Effector memory CD4-positive, alpha-beta T cell (primary cell): ENCODE measurements at places on chromosomes 1 and 21.

DNA sequence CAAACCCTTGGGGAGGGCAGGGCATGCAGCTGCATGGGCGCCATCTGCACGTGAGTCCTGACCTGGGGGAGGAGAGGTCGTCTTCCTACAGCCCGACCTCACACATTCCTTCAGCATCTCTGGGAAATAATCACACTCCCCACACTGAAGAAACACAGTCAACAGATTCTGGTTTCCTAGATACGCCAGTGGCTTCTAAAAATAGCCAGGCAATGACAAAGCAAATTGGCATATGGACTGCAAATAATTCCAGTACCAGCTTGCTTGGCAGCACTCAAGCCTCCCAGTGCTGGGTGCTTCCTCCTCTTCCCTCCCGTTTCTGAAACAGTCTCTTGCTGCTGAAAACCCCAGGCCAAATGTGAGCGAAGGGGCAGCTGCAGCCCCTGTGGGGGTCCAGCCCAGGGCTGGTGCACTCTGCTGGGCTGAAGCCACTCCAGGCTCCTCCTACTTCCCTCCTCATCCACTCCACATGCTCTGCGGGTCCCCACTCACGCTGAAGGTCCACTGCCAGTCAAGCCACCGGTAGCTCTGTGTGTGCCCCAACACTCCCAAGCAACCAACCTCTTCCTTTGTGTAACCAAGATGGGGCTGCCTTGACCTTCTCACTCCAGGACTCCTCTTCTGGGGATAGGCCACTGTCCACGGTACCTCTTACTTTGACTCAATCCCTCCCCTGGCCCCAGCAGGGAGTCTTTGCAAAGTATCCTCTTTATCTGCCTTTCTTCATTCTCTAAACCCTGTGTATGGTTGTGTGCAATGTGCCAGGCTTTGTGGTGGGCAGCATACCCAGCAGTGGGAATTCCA, 69.0 kb downstream of the KCND3 start:
- DNase-seq = no peak

DNA sequence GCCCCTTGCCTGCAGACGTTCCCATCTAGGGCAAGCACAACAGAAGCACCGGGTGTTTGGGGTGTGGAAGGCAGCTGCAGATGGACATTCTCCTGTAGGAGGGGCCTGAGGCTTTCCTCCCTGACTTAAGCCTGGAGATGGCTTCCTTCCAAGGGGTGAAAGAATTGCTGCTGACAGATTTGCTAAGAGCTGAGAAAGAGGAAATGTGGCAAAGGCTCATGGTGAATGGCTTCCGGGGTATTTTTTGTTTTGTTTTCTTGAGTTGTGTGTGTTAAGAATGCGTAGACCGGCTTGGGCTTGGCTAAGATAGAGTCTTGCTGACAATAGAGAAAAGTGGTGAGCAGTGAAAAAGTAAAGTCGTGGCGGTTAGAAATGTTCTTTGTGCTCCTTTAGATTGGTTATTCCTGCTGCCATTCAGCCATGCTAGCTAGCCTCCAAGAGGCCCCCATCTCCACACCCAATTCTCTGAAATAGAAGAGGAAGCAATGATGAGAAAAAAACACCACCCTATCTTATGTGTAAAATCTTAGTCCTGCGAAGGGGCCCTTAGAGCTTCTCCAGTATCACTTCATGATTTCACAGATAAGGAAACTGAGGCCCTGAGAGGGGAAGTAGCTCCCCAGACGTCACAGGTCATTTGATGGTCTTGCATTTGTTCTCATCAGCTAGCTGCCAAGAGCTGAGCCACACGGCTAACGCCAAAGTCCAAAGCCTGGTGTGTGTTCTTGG, 36.9 kb downstream of the EIF2D start:
- DNase-seq = peak; percentile 43

GRCh38 chr1:218368686-218369085, 23.6 kb downstream of the TGFB2 start:
- DNase-seq = no peak

GRCh38 chr1:180982422-180982821, 40.2 kb downstream of the STX6 start:
- DNase-seq = no peak

DNA sequence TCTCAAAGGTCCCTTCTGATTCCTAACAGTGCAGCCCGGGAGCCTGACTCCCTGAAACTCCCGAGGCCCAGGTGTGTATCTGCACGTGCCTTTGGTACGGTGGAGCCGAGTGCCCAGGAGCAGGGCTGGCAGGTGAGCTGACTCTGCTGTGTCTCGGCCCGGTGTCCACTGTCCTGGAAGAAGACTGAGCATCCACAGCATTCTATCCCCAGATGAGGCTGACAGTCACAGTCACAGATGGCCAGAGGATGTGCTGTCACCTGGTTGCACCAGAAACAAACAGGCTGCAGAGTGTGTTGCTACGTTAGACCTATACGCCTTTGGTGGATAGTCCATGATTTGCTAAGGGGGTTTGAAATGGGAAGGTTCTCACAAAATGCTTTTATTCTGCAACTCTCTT, 9.8 kb downstream of the ETV3L start:
- no peak for DNase-seq

- no peak for DNase-seq
Measured at GRCh38 chr1:10958614-10959013, 53.8 kb upstream of the TARDBP start.

DNA sequence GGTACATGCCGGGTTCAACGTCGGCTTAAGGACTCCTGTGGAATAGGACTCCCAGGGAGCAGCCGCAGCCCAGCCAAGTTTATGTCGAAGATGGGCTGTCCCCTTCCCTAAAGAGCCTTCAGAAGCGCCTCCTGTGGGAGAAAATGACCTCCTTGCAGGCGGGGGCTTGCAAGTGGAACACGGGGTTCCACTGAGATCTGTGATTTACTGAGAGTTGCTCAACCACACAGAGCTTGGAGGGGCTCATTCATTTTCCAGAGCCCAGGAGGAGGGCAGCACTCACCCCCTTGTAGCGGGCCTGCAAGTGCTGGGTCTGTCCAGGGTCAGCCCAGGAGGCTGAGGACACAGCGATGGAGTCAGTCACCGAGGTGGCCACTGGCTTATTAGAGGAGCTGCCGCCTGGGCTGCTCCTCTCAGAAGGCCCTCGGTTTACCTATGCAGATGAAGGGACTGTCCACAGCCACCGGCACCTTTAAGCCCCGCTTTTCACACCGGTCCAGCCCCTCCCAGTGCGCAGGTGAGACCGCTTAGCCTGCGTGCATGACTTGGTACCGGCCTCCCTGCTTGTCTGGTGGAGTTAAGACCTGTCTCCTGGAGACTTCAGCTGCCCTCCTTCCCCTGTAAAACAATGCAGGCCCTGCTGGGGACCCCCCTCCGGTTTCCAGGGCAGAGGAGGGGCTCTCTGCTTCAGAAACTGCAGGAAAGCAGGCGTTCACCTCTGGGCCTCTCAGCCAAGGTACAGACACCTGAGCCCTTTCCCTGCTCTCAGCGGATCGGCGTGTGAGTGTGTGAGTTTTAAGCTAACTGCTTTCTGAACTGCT, 57.5 kb downstream of the ATP5PO start:
- no peak for DNase-seq

GRCh38 chr21:28771790-28772501, 220.7 kb downstream of the LTN1 start:
- no peak for DNase-seq

DNA sequence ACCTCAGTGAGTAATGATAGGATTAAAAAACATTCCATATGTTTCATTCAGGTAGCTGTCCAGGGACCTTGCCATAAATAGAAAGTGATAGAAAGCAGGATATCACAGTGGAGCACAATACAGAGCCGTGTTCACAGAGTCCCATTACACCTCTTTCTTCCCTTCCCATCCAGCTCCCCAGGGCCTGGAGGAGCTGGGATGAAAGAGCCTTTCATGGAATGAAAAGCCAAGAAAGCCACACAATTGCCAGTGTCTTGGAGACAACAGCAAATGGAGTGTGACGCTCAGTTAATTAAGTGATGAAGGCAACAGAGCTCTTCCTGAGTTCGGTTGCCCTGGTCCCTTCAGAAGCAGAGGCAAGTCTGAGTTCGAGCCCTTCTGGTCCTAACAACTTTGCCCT, 387.3 kb upstream of the PLXNA2 start:
- no peak for DNase-seq

GRCh38 chr1:90798344-90798743, 81.2 kb upstream of the BARHL2 start:
- no peak for DNase-seq

- DNase-seq = no peak
Measured at GRCh38 chr1:174999936-175000696, at the start of gene CACYBP. TSS of gene CACYBP (plus strand) at chr1:174999947. CDS start at chr1:175000181, 234 bp downstream.

DNA sequence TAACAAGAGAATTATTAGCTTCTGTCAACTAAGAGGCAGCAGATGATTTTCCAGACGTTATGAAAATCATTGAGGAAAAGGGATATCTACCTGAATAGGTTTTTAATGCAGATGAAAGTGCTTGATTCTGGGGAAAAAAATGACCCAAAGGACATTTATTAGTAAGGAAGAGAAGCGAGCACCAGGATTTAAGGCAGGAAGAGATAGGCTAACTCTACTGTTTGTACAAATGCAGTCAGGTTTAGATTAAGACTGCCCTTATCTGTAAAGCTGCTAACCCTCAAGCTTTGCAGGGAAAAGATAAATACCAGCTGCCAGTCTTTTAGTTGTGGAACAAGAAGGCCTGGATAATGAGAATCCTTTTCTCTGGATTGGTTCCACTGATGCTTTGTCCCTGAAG, 33.0 kb upstream of the LRIG2 start:
- no peak for DNase-seq

- no peak for DNase-seq
Measured at GRCh38 chr1:62353853-62354252, 34.6 kb upstream of the KANK4 start.

DNA sequence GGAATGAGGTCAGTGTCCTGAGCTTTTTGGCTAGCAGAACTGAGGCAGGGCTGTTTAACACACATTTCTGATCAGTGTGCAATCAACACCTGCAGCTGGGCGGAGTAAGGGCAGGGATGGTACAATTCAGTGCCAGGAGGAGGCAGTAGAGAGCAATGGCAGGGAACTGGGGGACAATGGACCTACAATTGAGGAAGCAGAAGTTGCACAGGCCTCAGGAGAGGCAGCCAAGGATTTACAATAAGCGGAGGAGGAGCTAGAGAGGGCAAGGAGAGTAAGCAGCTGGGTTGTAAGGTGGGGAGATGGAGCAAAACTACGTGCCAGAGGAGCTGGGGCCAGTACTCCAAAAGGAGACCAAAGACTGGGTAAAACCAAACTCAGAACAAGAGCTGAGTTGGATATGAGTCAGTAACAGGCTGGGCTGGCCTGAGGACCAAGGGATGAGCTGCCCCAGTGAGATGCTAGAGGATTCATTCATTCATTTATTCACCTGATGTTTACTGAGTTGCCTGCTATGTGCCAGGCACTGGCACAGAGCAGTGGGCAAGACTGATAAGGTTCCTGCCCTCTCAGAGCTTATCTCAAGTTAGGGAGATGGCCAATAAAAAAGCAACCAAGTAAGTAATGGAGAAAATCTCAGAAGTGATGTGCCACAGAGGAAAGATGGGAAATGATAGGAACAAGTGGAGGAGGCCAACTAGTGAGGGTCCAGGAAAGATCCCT, 10.4 kb upstream of the GALE start:
- DNase-seq = no peak

DNA sequence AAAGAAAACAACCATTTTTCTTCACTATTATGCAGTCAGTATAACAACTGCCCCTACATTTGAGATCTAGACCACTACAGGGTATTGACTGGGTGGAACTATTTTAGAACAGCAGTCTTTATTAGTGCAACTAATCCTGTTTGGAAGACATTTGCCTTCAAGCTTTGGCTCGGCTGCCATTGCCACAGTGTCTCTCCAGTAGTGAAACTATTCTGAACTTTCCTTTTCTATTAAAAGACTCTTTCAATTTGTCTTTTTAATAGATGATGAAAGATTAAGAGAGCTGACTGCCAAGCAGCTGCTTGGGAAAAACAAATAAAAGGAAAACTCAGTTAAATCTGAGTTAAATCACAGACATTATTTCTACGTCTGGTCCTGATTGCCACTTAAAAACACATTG, 49.3 kb downstream of the LPGAT1 start:
- DNase-seq = no peak

DNA sequence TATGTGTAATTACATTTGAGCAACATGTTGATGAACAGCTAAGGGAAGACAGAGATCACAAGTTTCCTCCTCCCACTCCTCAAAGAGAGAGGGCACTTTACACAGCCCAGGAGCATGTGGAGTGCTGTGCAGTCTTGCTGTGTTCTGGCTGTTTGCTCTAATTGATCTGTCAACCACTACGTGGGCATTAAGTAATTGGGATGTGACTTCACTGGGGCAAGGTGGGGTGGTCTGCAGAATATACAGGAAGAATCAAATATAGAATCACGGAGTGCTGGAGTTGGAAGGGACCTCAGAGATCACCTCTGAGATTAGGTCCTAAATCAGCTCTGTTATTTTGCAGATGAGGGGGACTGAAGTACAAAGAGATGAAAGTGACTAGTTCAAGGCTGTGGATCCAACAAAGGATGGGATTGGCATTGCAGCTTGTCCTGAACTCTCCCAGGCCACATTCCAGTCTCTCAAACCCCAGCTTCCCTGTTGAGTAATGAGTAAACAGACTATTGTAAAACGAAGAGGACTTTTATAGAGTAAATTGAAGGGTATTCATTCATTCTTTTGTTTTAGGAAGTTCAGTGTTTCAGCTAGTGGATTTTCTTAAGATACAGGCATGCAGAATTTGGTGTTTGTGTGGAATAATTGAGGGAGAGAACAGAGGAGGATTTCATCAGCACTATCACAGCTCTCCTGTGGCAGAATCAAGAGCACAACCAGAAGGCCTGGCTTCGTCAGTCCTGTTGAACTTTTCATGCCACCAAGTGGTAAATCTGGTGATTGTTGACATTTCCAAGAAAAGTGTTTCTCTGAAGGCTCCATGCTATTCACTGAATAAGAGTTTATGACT, 22.4 kb downstream of the NOS1AP start:
- DNase-seq = no peak

GRCh38 chr1:175168782-175169181, 23.8 kb downstream of the KIAA0040 start:
- no peak for DNase-seq

- no peak for DNase-seq
Measured at GRCh38 chr1:55120538-55120937, 81.2 kb downstream of the PCSK9 start.

- DNase-seq = no peak
Measured at GRCh38 chr1:91120936-91121335, 99.1 kb upstream of the ZNF644 start.

- no peak for DNase-seq
Measured at GRCh38 chr1:45456531-45456930, 34.4 kb downstream of the TESK2 start.

- no peak for DNase-seq
Measured at GRCh38 chr1:19044975-19045831, 88.7 kb upstream of the IFFO2 start.
